ENCODE measurements at places on chromosomes 13 and 19.

GRCh38 chr13:60501236-60501635 is 104.2 kb downstream of the TDRD3 start:
- no peak for DNase-seq

- no peak for DNase-seq
Observed at GRCh38 chr19:32258167-32258566, 87.2 kb upstream of the ZNF507 start.

GRCh38 chr19:46710687-46711086 is 6.2 kb downstream of the PRKD2 start:
- no peak for DNase-seq

DNA sequence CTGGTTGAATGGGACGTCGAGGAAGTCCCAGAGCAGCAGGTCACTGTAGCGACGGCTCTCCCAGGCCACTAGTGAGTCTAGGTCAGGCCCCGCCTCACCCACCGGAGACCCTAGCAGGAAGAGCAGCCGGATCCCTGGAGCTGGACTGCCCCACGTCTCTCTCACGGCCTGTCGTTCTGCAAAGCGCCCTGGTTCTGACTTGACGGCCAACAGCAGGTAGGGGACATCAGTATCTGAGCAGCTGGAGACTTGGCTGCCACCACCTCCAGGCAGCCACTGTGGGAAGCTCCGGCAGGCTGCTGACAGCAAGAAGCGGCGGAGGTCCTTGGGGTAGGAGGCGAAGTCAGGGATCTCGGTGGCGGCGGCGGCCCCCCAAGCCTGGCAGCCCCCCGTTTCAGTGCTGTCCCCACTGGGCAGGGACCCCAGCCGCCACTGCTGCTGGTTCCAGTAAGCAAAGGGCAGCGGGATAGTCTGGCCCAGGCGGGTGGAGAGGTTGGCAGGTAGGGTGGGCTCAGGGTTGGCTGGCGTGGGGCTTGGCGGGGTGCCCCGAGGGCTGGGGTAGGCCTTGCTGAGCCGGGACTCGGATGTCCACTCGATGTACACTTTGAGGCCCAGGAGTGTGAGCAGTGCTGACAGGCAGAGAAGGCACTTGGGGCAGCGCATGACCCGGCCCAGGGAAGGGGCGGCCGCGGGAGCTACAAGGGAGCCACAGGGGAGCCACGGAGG is 895 bp downstream of the B3GNT8 start:
- no peak for DNase-seq

DNA sequence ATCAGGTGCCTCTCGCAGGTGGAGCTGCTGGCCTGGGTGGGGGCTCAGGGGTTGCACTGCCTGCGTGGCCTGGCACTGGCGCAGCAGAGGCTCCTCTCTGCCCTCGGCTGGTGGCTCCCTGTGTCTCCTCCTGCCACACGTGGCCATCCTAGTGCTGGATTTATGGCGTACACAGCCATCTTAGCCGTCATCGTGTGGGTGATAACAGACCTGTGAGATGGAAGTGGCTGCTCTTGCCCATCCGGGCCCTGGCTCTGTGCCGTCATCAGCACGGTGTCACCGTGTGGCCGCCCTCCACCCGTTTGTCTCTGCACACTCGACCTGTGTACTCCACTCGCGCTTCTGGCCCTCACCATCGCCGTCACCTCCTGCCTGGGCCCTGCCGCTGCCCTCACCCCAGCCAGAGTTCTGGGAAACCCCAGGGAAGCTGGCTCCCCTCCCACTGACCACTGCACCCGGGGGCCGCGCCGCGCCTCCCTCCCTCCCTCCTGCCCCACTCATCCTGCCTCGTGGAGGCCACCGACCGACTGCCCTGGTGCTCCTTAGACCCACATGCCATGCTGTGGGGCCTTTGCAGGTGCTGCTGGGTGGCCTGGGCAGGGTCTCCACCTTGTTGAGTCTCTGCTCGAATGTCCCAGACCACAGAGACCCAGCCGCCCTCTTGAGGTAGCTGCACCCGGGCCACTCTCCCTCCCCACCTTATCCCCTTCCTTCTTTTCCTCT is 29.5 kb downstream of the TMEM255B start:
- no peak for DNase-seq

DNA sequence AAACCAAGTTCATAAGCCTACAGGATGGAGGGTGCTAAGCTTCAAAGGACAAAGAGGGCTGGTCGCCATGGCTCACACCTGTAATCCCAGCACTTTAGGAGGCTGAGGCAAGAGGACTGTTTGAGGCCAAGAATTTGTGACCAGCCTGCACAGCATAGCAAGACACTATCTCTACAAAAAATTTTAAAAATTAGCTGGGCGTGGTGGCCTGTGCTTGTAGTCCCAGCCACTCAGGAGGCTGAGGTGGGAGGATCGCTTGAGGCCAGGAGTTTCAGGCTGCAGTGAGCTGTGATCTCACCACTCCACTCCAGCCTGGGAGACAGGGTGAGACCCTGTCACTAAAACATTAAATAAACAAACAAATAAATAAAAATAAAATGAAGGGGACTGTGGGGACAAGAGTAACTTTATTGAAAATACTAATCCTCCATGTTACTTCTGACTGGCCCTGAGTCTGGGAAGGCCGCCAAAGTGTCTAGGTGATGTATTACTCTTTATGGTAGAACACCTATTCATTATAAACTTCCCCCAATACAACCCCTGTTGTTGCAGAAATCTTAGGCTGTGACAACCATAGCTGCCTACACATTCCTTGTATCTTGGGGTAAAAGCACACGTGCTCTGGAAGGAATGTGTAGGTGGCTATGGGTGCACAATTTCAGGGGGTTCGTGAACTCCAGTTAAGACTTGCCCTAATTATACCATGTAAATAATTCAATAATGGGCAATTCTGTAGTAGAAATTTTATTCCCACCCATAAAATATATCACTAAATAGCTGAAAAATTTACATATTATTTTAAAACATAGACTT is 14.6 kb upstream of the URAD start:
- no peak for DNase-seq

DNA sequence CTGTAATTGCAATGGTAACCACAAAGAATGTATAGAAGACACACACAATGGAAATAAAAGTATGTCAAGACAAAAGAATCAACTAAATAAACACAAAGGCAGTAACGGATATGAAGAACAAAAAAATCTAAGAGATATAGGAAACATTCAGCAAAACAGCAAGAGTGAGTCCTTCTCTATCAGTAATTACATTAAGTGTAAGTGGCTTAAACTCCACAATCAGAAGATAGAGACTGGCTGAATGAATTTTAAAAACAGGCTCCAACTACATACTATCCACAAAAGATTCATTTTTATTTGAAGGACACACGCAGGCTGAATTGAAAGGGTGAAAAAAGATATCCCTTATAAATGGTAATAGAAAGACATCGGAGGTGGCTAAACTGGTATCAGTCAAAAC is 19.5 kb downstream of the ZNF616 start:
- DNase-seq: no peak

GRCh38 chr13:112697756-112698655 is 8.2 kb downstream of the ATP11A start:
- DNase-seq: peak; percentile 43

Data from muscle of arm (tissue), 14 donors.